ENCODE measurements at places on chromosomes 4 and X.

GRCh38 chrX:143661286-143661685, 25.4 kb upstream of the SLITRK4 start:
- DNase-seq = no peak

DNA sequence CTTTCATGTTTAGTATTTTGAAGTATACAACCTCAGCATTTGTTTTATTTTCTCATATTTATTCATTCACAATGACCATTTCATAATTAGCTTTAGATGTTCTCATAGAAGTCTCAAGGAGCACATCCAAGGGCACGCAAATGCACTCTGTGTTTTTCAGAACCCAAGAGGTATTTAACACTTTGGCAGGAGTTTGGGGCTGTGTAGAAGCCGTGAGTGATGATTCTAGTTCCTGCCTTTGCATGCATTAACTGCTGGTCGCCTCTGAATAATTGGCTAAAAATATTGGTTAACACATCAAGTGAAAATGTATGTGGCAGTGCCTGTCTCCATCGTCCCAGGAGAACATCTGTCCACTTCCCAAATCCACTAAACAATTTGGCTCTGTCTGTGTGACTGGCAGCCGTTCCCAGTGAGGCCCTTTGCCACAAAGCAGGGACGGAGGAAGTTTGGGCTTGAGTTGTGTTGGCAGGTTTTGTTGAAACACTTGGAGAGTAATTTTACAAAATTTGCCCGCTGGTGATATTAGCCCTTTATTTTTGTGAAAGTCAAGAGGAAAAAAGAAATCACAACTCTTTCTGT, 730.7 kb upstream of the SLIT2 start:
- no peak for DNase-seq

- no peak for DNase-seq
These were observed 55.0 kb downstream of the ATP11C start for GRCh38 chrX:139877710-139878414.

GRCh38 chrX:118717678-118718391, 9.6 kb upstream of the IL13RA1 start:
- no peak for DNase-seq

DNA sequence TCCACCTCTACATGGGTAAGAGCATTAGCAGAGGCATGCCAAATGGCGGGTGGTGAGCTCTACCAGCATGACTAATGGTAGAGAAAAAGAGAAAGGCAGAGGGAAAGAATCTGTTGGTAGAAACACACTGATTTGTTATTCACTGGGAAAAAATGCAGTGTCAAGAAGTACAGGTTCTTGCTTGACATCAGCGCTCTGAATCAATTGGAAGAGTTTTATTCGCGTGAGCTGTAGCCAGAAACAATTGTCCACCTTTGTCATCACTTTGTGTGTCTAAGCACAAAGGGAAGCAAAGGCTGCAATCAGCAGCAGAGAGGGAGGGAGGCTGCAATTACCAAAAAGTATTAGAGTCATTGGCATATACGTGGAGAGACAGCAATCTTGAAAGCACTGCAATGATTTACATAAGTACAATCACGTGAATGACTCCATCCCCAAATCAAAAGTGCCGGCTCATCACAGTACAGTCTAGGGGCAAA, 67.7 kb upstream of the HS3ST1 start:
- DNase-seq = no peak

- DNase-seq = no peak
These were observed 32.7 kb upstream of the PROM1 start for GRCh38 chr4:16116493-16116990.

GRCh38 chrX:68942104-68942503, 113.3 kb downstream of the EFNB1 start:
- DNase-seq = no peak

- DNase-seq = no peak
These were observed 43.2 kb upstream of the TMSB15B start for GRCh38 chrX:103919270-103919637.

- DNase-seq = no peak
These were observed 78.9 kb upstream of the MTM1 start for GRCh38 chrX:150489359-150490015.

GRCh38 chr4:27702730-27703431, 842.2 kb downstream of the STIM2 start:
- DNase-seq = no peak

DNA sequence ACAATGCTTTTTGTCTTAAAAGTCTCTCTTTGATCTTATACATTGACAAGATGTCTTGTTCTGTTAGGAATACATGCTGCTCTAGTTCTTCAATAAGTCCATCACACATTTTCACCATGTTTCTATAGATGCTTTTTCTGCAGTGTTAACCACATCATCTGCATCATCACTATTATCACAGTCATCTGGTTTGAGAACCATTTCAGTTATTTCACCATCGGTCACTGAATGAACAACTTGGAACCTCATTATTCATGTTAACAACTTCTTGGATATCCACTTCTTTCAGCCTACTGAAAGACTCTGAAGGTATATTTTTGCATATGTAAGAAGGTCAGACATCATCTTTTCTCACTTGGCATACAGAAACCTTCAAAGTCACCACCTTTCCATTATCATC, 975.2 kb downstream of the STIM2 start:
- DNase-seq = no peak

DNA sequence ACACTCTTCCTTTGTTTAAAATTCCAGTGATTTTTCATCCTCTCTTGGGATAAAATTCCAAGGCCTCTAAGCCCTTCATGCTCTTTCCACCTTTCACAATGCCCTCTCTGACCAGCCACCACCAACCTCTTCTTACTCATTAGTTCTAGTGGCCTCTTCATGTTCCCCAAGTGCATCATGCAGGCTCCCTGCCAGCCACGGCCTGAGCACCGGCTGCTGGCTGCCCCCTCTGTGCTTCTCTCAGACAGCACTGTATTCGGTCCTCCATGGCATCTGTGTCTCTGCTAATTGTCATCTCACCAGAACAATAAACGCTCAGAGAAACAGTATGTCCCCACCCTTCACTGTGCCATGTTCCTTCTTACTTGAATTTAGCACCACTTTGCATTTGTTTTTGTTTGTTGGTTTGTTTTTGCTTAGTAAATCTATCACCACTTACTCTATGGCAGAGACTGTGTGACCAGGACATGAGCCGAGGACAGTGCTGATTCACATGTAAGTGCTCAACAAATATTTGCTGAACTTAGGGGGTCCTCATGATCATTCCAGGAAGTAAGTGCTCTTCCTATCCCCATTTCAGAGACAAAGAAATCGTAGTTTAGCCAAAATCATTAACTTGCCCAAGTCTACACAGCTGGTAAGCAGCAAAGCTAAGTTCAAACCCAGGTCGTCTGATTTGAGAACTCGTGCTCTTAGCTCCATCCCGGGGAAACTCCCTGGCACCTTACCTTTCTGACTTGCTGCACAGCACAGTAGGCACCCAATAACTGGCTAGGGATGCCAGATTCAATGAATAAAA, 77.1 kb upstream of the UCP1 start:
- no peak for DNase-seq

- DNase-seq = no peak
These were observed 21.5 kb upstream of the ENPEP start for GRCh38 chr4:110454441-110454840.

- no peak for DNase-seq
These were observed 319.1 kb upstream of the KLF3 start for GRCh38 chr4:38344929-38345328.

GRCh38 chrX:16604337-16604736, 45.6 kb upstream of the S100G start:
- no peak for DNase-seq

GRCh38 chr4:94365304-94365703, 22.7 kb upstream of the HPGDS start:
- no peak for DNase-seq

DNA sequence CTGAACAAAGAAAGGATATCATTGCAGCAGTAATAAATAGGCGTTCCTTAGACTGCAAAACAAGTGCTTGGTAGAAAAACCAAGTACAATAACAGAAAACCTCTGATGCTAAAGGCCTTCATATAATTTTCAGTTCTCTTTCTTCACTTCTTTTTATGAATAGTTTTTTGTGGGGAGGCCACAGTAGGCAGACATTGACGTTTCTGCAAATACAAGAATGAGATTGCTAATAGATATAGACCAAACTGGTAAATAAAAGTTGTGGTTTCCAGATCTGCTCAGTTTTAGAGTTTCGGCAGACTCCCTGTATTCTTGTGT, 57.0 kb upstream of the RAP1GDS1 start:
- DNase-seq = no peak

DNA sequence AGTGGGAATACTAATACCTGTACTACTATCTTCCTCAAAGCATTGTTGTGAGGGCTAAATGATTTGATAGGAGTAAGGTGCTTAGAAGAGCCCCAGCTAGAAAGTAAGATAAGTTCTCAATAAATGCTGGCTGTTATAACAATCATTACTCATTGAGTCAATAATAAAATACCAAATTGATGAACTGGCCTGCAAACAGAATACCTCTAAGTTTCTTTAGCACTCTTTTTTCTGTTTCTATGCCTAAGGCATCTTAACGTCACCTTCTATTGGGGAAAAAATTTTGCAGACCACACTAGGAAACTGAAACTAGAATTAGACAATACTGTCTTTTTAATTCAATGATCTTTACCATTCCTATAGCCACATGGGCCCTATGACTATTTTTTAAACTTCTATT, 1.2 kb downstream of the CLTRN start:
- no peak for DNase-seq

DNA sequence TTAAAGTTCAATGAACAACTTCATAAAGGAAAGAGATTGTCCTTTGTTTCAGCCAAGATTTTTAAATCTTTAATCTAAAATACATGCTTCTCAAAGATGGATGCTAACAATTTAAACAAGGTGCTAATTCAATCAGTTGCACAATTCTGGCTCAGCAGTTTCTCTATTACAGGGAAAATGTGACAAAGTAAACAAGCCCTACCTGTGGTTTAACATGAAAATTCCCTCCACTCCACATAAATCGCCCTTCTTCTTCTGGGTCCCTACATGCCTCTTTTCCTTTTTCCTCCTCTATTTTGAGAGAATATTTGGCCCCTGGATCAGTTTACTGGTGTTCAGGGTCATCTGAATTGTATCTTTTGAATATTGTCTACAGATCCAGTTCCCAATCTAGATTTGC, 80.6 kb downstream of the FRYL start:
- no peak for DNase-seq

GRCh38 chrX:129540722-129541184, 694 bp downstream of the OCRL start:
- DNase-seq = no peak

DNA sequence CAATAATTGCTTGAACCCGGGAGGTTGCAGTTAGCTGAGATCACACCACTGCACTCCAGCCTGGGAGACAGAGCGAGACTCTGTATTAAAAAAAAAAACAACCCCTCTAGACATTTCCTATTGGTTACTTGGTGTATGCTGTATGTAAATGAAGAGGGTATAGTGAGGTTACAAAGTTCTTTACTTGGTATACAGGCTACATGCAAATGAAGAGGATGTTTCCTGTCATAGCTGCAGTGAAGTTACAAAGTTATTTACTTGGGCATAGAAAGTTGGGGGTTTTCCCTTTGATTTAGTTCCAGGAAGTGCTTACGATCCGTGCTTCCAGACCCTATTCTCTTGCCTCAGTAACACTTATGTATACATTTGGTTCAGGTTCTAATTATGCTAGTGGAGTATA, 38.4 kb upstream of the CLNK start:
- DNase-seq = no peak

- DNase-seq = no peak
These were observed 62.1 kb upstream of the KLF3 start for GRCh38 chr4:38601916-38602291.

DNA sequence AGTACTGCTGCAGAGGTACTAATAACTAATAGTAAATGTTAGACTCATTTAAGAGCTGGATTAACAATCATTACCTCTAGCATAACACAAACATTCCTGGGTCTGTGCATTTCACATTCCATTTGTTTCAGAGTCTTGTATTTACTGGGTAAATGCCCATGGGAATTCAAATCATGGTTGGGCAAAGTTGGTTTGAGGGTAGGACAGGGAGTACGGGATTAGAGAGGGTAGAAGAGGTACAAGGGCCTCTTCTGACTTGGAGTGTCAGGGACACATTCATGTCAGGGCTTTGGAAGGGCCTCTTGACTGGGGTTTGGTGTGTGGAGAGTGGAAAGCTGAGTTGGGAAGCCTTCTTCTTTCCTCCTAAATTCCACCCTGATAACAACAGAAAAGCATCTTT, 65.9 kb downstream of the WWC2 start:
- no peak for DNase-seq

- DNase-seq = no peak
These were observed 177.9 kb downstream of the VEGFC start for GRCh38 chr4:176614793-176615192.

DNA sequence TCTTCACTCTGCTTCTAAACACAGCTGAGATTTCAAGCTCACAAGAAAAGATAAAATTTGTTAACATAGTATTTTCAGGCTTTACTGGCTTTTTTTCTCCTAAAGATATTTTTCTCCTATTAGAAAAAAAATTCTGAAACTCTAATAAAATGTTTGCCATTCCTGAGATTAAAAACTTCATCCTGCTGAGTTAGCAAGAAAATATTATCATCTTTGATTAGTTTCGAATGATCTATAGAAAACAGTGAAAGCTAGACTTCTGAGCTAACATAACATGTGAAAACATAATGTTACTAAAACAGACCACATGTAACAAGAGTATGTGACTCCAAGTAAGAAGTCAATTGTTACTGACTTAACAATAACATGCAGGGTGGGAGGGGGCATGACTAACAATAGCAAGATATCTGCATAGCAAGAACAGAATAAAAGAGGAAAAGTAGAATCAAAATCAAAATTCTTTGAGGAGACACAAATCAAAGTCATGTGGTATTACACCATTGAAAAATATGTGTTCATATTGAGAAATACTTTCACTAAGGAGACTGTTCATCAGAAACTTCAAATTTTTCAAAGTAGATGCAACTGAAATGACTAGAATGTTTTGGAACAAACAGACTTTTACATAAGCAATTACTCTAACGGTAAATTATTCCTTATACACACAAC, 14.5 kb downstream of the TBCK start:
- DNase-seq = no peak

- DNase-seq = no peak
These were observed 136.2 kb downstream of the CPZ start for GRCh38 chr4:8728536-8729407.

GRCh38 chr4:1783970-1784369, 9.1 kb upstream of the FGFR3 start:
- no peak for DNase-seq

DNA sequence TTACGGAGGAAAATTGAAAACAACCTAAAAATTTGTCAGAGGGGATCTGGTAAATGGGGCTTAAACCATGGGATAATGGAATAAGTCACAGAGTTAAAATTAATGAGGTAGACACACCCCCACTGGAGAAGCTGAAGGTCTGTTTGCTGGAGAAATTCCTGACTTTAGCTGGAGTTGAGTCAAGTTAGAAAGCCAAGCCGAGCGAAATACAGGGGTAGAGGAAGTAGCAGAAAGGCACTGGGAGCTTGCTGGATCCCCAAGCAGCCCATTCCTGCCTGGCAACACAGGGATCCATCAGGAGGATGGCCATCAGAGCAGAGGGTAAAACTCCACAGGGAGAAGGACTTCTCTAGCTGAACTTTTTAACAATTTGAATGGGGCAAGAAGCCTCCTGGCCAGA, 163.8 kb downstream of the ATRX start:
- no peak for DNase-seq

All from BJ (cell line).